ENCODE measurements at places on chromosomes 7 and 10. TPM values are rescaled to one million over a fixed set of nuclear protein-coding genes. Genes with fewer than 3 reads are reported as not detected.

The TRRAP gene
- 18.7 TPM for total RNA-seq

The CTNNA3 gene
- total RNA-seq, result 30.9 TPM

The HSPA12A gene
- 7.0 TPM for total RNA-seq

GRCh38 chr10:24331457-24331856 lies 122.5 kb downstream of the KIAA1217 start:
- DNase-seq, result peak; percentile 60

GRCh38 chr7:7408001-7408770 lies 127.5 kb downstream of the COL28A1 start:
- no peak for DNase-seq

The EMX2 gene
- 0.92 TPM for total RNA-seq

DNA sequence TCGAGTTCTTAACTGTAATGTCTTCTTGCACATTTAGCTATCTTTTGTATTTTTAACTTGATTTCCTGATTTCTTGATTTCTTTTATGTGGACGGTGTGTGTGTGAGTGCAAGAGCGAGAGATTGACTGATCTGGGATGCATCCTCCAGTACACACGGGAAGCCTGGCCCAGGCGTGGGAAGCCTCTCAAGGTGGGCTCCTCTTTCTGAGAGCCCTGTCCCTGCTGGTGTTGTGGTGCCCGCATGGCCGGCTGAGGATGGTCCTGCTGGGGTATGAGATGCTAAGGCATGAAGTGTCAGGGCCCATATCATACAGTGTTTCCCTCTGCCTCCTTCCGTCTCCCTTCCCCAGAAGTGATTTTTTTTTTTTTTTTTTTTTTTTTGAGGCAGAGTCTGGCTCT lies 130.8 kb upstream of the TCERG1L start:
- no peak for DNase-seq

- peak; percentile 65 for DNase-seq
These were observed 55.8 kb downstream of the TACC2 start for GRCh38 chr10:122044713-122045112.

The OR13A1 gene
- not detected for total RNA-seq

- no peak for DNase-seq
These were observed 79.8 kb upstream of the GHITM start for GRCh38 chr10:84059526-84059925.

The TUBB8 gene
- total RNA-seq, result not detected

GRCh38 chr7:125661-126060 lies 66.7 kb upstream of the FAM20C start:
- no peak for DNase-seq

GRCh38 chr10:133279326-133280226 lies 2.9 kb upstream of the ADAM8 start:
- DNase-seq, result no peak

The IRF5 gene
- total RNA-seq, result 1.6 TPM

- DNase-seq, result peak; percentile 33
These were observed 18.9 kb downstream of the PDGFA start for GRCh38 chr7:500521-501420.

Measured in psoas muscle (tissue), 8 donors.